ENCODE measurements at places on chromosomes 2 and 18.

DNA sequence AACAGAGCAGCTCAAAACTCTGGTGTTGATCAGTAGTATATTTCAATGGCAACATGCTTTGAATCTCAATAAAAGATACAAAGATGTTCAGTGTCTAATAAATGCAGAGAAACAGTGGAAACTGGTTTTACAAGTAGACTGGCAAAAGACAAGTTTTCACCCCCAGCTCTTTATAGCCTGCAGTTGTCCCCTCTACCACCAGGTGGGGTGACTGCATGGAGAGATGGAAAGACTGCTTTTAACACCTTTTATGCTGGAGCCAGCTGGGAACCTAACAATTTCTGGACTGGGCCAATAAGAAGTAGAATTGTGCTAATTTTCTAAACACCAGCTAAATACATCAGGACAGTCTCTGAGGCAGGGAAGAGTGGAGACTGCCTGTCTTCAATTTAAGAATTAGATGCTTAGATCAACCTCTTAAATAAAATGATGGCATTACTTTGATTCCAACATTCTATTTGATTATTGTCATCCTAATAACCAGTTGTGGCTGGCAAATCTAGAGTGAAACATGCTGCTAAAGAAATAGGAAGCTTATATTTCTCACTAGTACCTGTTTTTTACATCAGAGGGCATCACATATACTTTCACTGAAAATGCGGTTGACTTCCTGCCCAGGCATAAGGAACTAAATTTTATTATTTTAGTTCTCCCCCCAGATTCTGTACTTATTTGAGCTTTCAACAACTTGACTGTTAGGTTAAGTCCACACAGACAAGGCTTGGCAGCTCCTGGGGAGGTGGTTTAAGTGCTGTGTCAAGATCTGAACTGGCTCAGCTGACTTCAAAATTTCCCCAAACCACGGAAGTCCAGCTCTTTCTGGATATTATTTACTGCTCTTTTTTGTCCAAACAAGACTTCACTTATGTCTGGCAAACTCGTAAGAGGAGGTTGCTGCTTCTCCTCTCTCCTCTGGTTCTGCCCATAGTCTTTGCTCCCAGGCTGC is 140.5 kb downstream of the TPGS2 start:
- no peak for DNase-seq

- no peak for DNase-seq
These were observed 111.8 kb upstream of the CYP20A1 start for GRCh38 chr2:203126996-203127395.

DNA sequence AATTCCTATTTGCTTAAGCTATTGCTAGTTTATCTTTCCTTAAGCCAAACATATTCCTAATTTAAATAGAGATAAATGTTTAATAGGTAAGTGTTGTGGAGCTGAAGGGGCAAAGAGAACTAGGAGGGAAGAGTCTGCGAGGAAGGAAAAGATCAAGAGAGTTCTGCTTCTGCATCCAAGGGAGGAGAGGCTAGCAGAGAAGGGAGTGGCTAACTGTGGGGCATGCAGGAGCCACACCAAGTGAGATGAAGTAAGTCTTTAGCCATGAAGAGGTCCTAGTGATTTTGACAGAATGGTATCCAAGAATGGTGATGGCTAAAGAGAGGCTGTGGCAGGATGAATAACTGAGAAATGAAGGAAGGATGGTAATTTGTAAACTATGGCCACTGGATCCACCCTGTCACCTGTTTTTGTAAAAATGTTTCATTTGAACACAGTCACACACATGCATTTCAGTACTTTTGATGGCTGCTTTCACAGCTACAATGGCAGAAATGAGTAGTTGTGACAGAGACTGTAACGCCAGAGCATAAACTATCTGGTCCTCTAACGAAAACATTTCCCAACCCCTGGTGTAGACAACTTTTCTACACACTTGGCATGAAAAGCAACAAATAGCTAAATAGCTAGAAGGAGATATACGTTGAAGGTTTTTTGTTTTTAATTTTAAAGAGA is 15.6 kb downstream of the TPGS2 start:
- no peak for DNase-seq

DNA sequence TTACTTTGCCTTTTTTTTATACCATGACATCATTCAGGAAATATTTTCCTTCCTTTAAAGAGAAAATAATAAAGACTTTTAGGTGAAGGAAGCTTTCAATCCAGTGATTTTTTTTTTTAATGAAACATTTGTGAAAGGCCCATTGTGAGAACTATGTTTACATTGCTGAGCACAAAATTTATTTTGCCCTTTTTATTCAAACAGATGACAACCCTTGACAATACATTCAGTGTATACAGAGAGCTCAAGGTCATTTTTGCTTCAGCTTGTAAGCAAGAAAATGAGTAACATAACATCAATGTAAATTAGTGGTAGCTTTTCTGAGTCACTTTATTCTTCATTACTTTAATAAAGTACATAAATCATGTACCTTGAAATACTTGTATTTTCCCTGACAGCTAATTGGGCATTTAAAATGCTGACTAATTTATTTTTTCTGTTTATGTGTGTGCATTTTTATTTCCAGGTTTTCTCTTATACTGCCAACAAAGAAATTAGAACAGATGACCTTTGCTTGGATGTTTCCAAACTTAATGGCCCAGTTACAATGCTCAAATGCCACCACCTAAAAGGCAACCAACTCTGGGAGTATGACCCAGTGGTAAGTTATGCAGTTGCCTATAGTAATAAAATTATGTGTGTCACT is 121.6 kb downstream of the GALNT1 start:
- no peak for DNase-seq

GRCh38 chr2:133421516-133422324 is 146.5 kb downstream of the NCKAP5 start:
- DNase-seq: no peak
